Epithelial cell of alveolus of lung (primary cell): ENCODE measurements at places on chromosomes 11 and 22. TPM values are rescaled to one million over a fixed set of nuclear protein-coding genes. Genes with fewer than 3 reads are reported as not detected.

MAP6 gene
- 0.39 and 0.72 TPM in 2 replicates for total RNA-seq

GGTLC3 gene
- not detected in 2 replicates for total RNA-seq

TMEM151A gene
- total RNA-seq: 0.39 TPM in 1 of 2 replicates, not detected in the other

OR6Q1 gene
- not detected in 2 replicates for total RNA-seq

GDPD4 gene
- not detected in 2 replicates for total RNA-seq

OR52B4 gene
- total RNA-seq: not detected in 2 replicates

RRM1 gene
- total RNA-seq: 68.3 and 87.1 TPM in 2 replicates

CRYAB gene
- total RNA-seq: 3.2 and 9.3 TPM in 2 replicates

MMP13 gene
- total RNA-seq: 0.13 TPM in 1 of 2 replicates, not detected in the other

BTBD18 gene
- not detected in 2 replicates for total RNA-seq

SPI1 gene
- total RNA-seq: not detected in 2 replicates

VPS37C gene
- 11.8 and 24.8 TPM in 2 replicates for total RNA-seq

HSCB gene
- 22.2 and 37.0 TPM in 2 replicates for total RNA-seq

GGTLC2 gene
- not detected in 2 replicates for total RNA-seq

GLYAT gene
- total RNA-seq: 0.13 TPM in 1 of 2 replicates, not detected in the other

OR5AN1 gene
- not detected in 2 replicates for total RNA-seq

TRIM64C gene
- total RNA-seq: not detected in 2 replicates

IL18 gene
- 0.56 and 4.1 TPM in 2 replicates for total RNA-seq

CTSW gene
- total RNA-seq: not detected in 2 replicates

LINC01488 gene
- total RNA-seq: not detected in 2 replicates

TENM4 gene
- 32.8 and 35.3 TPM in 2 replicates for total RNA-seq

SGSM1 gene
- total RNA-seq: not detected in 2 replicates

JHY gene
- total RNA-seq: 0.40 and 1.6 TPM in 2 replicates

OR51B5 gene
- total RNA-seq: not detected in 2 replicates

HIRA gene
- total RNA-seq: 15.9 and 19.0 TPM in 2 replicates

SPA17 gene
- total RNA-seq: 15.3 and 16.3 TPM in 2 replicates

MYRF gene
- 3.0 and 7.6 TPM in 2 replicates for total RNA-seq

CRYBB2 gene
- total RNA-seq: not detected in 2 replicates

OTOG gene
- total RNA-seq: not detected in 2 replicates

DTX4 gene
- total RNA-seq: 2.3 and 5.7 TPM in 2 replicates

ACRV1 gene
- total RNA-seq: not detected in 2 replicates

TRIM34 gene
- total RNA-seq: 8.0 and 10.4 TPM in 2 replicates

OR2AG2 gene
- not detected in 2 replicates for total RNA-seq

EMSY gene
- 10.3 and 12.8 TPM in 2 replicates for total RNA-seq

NECTIN1 gene
- total RNA-seq: 4.1 and 9.7 TPM in 2 replicates

OR2AT4 gene
- total RNA-seq: not detected in 2 replicates

MS4A8 gene
- not detected in 2 replicates for total RNA-seq

CDC42EP2 gene
- total RNA-seq: 20.4 and 29.7 TPM in 2 replicates
